ENCODE measurements at places on chromosomes 13 and 19. TPM values are rescaled to one million over a fixed set of nuclear protein-coding genes. Genes with fewer than 3 reads are reported as not detected.

The C19orf73 gene
- total RNA-seq = 1.2 TPM

The ZNF566 gene
- total RNA-seq = 8.6 TPM

The GDF15 gene
- 82.9 TPM for total RNA-seq

The MBD3L3 gene
- total RNA-seq = not detected

The MTUS2 gene
- 0.12 TPM for total RNA-seq

The CNFN gene
- total RNA-seq = not detected

The ZNF677 gene
- 11.6 TPM for total RNA-seq

The ZNF560 gene
- 0.75 TPM for total RNA-seq

The GSX1 gene
- total RNA-seq = not detected

The GPX4 gene
- total RNA-seq = 165 TPM

The TRIM28 gene
- total RNA-seq = 265 TPM

The CYP2A7 gene
- not detected for total RNA-seq

The FFAR1 gene
- total RNA-seq = not detected

The ZNF229 gene
- total RNA-seq = 11.0 TPM

The ATP4A gene
- total RNA-seq = not detected

The PSMD8 gene
- 462 TPM for total RNA-seq

The PLK5 gene
- not detected for total RNA-seq

The SIGLEC5 gene
- total RNA-seq = not detected

The TBXA2R gene
- 1.4 TPM for total RNA-seq

The ACP4 gene
- total RNA-seq = not detected

The LMTK3 gene
- total RNA-seq = 0.37 TPM

The UTP14C gene
- total RNA-seq = 20.6 TPM

The ZNF134 gene
- 19.9 TPM for total RNA-seq

The KLK13 gene
- not detected for total RNA-seq

The PSG7 gene
- total RNA-seq = not detected

The PCDH20 gene
- total RNA-seq = not detected

The SYT3 gene
- 0.11 TPM for total RNA-seq

The ZNF880 gene
- 28.4 TPM for total RNA-seq

The FFAR3 gene
- total RNA-seq = not detected

The PABPC3 gene
- total RNA-seq = 0.11 TPM

The SIGLEC12 gene
- not detected for total RNA-seq

The CLN5 gene
- 19.7 TPM for total RNA-seq

The ZNF99 gene
- total RNA-seq = not detected

The CLEC17A gene
- not detected for total RNA-seq

The FGF9 gene
- 0.12 TPM for total RNA-seq

The C13orf42 gene
- total RNA-seq = not detected

The A1BG gene
- total RNA-seq = 16.0 TPM

The HSD17B14 gene
- total RNA-seq = 6.0 TPM

The HS6ST3 gene
- total RNA-seq = 0.12 TPM

The ADGRE3 gene
- under 0.01 TPM for total RNA-seq

The METTL21C gene
- total RNA-seq = not detected

The MCEMP1 gene
- not detected for total RNA-seq

The PEAK3 gene
- not detected for total RNA-seq

The C19orf53 gene
- total RNA-seq = 63.3 TPM

The KCNN1 gene
- under 0.01 TPM for total RNA-seq

The PALM3 gene
- total RNA-seq = 0.87 TPM

The ZNF728 gene
- 0.12 TPM for total RNA-seq

The MEGF8 gene
- total RNA-seq = 36.0 TPM

The ZNF805 gene
- 20.7 TPM for total RNA-seq

Measured in uterine smooth muscle cell (primary cell).